ENCODE measurements at places on chromosomes 11 and 22.
A peak's percentile ranks its signal among the peaks of the same experiment; 100 is the strongest.

GRCh38 chr11:44790211-44790610 lies 63.4 kb downstream of the TSPAN18 start:
- DNase-seq: no peak

DNA sequence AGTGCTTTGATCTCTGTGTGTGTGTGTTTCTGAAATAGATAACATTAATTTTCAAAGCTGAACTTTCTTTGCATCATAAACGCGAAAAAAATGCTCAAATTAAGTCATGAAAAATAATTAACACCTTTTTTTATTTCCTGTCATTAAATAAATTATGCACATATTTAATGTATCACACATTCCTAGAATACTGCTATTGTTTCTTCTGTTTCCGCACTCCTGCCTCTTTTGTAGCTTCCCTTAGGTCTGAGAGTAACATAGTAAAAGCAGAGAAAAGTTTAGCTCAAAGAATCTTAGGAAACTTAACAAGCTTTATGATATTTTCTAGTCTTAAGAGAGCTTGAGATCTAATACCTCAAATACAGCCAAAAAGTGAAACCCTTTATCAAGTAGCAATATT lies 504.2 kb downstream of the JRKL start:
- no peak for DNase-seq

GRCh38 chr11:3359092-3359824 lies 19.7 kb downstream of the ZNF195 start:
- DNase-seq: no peak

- no peak for DNase-seq
Observed at GRCh38 chr22:19090586-19091127, 31.6 kb downstream of the DGCR2 start.

GRCh38 chr11:64792482-64792881 lies 10.5 kb downstream of the MAP4K2 start:
- no peak for DNase-seq

DNA sequence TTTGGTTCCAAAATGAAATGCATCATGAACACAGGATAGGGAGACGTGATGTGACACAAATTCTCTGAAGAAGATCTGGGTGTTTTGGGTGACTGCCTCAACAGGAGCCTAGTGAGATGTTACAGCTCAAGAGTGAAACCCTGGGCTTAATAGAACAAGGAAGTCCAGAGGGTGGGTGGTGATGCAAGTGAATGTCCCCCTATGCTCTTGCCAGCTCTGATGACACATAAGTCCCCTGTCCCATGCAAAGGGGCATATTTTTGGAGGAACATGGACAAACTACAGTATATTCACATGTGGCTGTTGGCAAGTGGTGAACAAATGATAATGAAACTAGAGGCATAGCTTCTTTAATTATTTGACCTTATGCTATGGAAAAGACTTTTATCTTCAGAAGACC lies 9.2 kb downstream of the CRTAM start:
- peak; percentile 33 for DNase-seq

- DNase-seq: peak; percentile 49
Observed at GRCh38 chr11:47186076-47186699, at the start of gene PACSIN3. Gene PACSIN3 (minus strand): TSS chr11:47186434. CDS start chr11:47182727, 3,707 bp downstream.

DNA sequence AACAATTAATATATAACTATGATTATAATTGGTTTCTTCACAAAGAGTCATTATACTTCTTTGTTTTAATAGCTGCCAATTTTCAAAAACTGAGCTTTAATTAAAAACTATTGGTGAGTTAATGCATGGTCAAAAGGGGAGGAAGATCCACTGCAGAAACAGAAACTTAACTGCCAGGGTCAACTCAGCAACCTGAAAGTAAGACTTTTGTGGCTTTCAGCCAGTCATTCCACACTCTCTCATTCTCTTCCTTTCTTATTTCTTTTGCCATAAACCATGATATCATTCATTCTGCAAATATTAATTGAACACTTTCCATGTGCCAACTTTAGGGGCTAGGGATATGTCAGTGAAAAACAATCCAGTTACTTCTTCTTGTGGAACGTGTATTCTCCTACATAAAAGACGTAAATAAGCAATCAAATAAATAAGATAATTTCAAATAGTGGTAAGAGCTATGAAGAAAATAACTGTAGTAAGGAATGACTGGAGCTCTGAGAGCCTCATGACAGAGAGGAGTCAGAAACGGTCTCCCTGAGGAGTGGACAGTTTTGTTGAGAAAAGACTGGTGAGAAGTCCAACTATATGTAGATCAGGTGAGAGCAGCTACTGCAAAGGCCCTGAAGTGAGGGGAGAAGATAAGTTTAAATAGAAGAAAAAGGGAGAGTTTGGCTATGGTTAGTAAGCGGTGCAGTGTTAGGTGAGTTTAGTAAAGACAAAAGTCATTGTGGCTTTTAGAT lies 130.5 kb downstream of the GRIA4 start:
- no peak for DNase-seq

DNA sequence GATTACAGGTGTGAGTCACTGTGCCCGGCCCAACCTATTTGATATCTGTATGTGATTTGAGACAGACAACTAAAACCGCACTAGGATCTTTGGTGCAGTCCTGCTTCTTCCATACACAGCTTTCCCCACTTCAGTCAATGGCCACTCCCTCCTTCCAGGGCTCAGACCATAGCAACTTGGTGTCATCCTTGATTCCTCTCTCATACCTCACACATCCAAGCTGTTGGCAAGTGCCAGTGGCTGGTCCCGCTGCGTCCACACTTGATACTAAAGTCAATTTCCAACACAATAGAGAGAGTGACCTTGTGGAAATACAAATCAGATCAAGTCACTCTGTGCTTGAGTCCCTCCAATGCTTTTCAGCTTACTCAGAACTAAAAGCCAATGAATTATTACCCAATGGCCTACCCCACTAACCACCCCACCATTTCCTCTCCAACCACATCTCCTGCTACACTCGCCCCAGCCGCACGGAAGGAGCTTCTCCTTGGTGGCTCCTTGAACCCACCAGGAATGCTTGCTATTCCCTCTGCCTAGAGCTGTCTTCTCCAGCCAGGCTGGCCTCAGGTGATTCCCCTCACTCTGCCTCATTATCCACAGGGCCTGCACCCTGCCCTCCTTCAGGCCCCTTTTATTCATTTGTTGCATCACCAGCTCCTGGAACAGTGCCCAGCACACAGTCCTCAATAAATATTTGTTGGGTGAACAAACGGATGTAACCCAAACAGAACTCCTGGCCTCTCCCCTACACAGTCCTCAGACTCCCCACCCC lies 12.9 kb downstream of the ABTB2 start:
- no peak for DNase-seq

- DNase-seq: no peak
Observed at GRCh38 chr11:47564933-47565339, 463 bp upstream of the PTPMT1 start.

DNA sequence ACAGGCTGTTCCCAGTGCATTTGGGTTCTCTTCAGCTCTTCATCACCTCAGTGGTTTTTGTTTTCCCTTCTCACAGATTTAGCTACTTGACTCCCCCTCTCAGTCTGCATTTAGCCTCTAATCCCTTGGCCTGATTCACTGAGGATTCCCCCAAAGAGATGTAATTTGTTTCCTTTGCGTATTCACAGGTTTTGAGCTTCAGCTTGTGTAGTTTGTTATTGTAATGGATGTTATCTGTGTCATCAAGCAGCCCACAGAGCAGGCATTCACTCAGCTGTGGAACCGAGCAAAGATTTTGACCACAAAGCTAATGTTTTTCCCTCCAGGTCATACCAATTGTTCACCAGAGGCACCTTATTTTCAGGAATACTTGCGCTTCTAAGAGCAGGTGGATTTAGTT lies 6.4 kb upstream of the ME3 start:
- no peak for DNase-seq

GRCh38 chr11:19811380-19811779 lies 98.7 kb downstream of the NAV2 start:
- no peak for DNase-seq

DNA sequence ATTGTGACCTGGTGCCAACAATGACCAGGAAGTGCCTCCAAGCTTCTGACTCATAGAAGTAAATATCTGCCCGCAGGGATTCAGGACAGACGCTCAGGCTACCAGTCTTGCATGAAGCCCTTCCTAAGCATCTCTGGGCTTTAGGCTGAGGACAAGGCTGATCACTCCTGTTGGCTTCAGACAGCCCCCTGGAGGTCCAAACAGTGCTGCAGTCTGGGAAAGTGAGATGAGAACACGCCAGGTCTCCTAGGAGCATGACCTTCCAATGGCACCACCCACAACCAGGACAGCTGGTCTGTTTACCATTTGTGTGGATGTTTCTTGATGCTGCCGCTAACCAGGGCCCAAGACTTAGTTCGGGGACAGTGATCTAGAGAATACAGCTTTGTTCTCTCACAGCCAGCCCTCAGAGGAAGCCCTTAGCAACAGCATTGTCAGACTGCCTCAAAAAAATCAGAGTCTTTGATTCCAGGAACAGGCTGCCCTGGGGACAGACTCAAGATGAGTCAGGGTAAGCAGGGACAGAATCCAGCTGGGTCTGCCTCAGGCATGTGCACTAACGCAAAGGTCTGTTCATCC lies 111.2 kb downstream of the ZNF280B start:
- DNase-seq: no peak

- no peak for DNase-seq
Observed at GRCh38 chr11:77353131-77353530, 51.6 kb upstream of the GDPD4 start.
